ENCODE measurements at places on chromosomes 2 and 18. TPM values are rescaled to one million over a fixed set of nuclear protein-coding genes. Genes with fewer than 3 reads are reported as not detected.

- DNase-seq: no peak
- H3K27me3 ChIP-seq: peaks cover 28% of the 10 kb centered on the region
- no peak overlapping the region for H3K27ac ChIP-seq
- H3K36me3 ChIP-seq: no peaks in the 10 kb centered on the region
- H3K4me3 ChIP-seq: no peak overlapping the region
These were observed 7.3 kb upstream of the SETBP1 start for GRCh38 chr18:44673256-44673880.

DNA sequence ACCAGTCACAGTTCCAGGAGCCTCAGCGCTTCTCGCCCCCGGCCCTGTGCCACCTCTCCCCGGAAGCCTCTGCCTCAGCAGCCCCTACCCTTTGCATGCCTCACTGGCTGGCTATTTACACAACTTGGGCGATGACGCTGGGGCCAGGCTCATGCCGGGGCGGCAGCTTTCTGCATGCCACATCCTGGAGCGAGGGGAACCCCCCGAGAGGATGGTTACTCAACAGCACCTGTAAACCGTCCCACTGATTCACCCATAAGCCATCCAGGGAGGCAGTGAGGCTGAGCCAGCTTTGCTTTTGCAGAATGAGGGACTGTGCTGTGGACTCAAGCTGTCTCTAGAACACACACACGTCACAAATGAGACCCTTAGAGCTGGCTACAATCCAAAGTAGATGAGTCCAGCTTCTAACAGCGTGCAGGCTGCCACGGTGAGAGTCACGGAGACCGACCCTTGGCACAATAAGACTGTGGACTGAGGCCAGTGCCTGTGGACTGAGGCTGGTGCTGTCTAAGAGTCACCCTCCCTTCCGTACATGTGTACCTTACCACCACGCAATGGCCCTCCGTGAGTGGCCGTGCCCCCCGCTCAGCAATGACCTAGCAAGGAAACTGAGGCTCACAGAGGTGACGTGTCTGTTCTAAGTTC, 45.6 kb upstream of the ODC1 start:
- H3K4me1 ChIP-seq: peaks cover 7% of the 10 kb centered on the region
- H3K27ac ChIP-seq: peak overlapping the region; percentile 45
- H3K27me3 ChIP-seq: peaks cover 29% of the 10 kb centered on the region

DNA sequence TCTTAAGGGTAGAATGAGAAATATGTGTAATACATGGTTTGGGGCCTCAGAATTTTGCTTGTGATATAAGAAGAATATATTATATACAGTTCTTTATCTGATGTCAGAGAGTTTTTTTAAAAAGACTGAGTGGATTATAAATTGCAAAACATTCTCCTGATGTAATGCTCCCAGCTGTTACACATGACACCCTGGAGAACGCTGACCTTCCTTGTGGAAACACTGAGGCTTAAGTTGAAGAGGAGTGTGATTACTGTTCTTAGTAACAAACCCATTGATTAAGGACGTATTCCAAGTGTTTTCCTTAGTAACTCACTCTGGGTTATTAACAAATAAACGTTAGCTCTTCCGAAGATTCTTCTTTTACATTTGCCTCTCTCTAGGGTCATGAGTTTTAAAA, 1069.3 kb upstream of the CNTNAP5 start:
- H3K4me1 ChIP-seq: no peaks in the 10 kb centered on the region
- H3K27ac ChIP-seq: no peak overlapping the region
- H3K4me3 ChIP-seq: no peak overlapping the region
- DNase-seq: no peak

- no peaks in the 10 kb centered on the region for H3K36me3 ChIP-seq
- no peak overlapping the region for H3K4me3 ChIP-seq
These were observed 14.3 kb upstream of the CD28 start for GRCh38 chr2:203692031-203692710.

Gene NOL4
- total RNA-seq: not detected

GRCh38 chr2:55775828-55776227, 82.2 kb upstream of the PNPT1 start:
- H3K4me3 ChIP-seq: no peak overlapping the region
- no peaks in the 10 kb centered on the region for H3K4me1 ChIP-seq
- H3K36me3 ChIP-seq: no peaks in the 10 kb centered on the region
- DNase-seq: no peak
- no peak overlapping the region for H3K27ac ChIP-seq

All from activated naive CD8-positive, alpha-beta T cell treated with anti-CD3 and anti-CD28 coated beads, Interleukin-2, amount 10 ng/mL, durations not matched to agents 7 days and 5 days (primary cell).